ENCODE measurements at places on chromosomes 3 and 15.

GRCh38 chr15:60585743-60586708, 107.1 kb upstream of the ICE2 start:
- no peak for DNase-seq

- DNase-seq, result no peak
Observed at GRCh38 chr3:57046101-57046765, 14.2 kb upstream of the SPATA12 start.

DNA sequence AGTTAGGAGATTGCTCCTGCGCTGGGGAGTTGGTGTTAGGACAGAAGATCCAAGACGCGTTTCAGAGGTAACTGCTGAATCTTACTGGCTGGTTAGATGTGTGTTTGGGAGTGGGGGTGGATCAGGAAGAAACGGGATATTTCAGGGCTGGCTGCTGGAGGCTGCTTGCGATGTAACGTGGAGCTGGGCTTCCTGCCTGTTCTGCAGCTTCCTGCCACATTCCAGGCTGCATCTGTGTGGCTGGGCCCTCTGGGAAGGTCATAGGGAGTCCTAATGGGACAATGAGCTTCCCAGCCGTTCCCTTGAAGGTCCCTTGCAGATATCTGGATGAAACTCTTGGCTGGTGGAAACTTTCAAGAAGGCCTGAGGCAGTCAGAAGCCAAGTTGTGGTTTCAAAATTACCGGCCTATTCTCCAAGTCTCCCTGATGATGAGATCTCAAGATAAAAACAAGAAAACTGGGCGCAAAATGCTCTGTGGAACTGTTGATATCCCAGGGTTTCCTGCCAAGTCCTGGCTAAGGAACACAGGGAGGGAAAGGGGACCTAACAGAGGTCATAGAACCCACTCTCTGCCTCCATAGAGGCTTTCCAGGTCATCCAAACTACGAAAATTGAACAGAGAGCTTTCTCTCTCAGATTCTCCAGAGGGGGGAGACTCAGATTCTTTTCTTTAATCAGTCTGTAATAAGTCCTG, 67.0 kb downstream of the NOX5 start:
- peak; percentile 74 for DNase-seq

DNA sequence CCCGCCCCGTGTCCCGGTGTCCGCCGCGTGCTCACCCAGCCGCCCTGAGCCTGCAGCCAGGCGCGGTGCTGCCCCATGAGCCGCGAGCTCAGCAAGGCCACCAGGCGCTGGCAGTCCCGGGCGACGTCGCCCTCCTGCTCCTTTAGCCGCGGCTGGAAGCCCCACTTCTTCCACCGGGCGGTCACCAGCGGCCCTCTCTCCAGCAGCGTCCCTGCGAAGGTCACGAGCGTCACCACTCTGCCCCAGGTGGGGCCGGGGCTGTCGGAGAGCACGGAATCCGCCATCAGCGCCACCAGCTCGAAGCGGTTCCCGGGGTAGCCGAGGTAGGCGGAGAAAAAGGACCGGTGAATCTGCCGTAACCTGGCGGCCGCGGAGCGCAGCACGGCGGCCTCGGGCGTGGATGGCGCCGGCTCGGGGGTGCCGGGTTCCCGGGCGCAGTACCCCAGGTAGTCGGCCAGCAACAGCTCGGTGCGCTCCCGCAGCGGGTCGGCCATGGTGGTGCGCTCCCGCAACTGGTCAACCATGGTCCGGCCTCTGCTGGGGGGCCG, 298 bp downstream of the BCL2L10 start:
- DNase-seq, result no peak

- no peak for DNase-seq
Observed at GRCh38 chr15:62209322-62209721, 44.2 kb upstream of the C2CD4B start.

GRCh38 chr3:35857004-35857403, 217.7 kb downstream of the ARPP21 start:
- no peak for DNase-seq

DNA sequence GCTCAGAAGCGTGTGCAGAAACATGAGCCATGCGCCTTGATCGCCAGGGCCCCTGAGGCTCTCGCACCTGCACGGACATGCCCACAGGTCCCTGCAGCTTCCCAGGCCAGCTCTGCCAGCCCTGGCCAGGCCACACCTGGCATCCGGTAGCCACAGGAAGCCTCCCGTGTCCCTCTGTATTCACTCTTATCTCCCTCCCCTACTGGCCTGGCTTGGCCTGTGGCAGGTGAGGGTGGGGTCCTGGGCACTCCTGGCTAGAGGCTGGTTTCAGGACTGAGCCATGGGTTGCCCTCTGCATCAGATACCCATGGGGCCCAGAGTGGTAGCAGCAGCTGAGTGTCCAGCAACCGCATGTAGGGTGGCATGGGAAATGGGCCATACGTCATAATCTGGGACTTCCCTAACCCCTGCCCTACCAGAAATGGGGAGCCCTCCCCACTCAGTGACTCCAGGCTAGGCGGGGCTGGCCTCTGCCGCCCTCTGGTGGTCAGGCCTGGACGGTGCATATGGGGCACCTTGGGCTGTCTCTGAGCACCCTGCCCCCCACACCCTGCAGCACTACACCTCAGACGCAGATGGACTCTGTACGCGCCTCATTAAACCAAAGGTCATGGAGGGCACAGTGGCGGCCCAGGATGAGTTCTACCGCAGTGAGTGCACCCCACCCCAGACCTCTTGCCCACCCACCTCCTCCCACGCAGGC, 12.6 kb upstream of the LMAN1L start:
- DNase-seq, result peak; percentile 82

- no peak for DNase-seq
Observed at GRCh38 chr15:45156744-45157455, 27.1 kb downstream of the DUOX1 start.

GRCh38 chr15:42373274-42373673, 14.0 kb downstream of the CAPN3 start:
- peak; percentile 57 for DNase-seq

- DNase-seq, result no peak
Observed at GRCh38 chr15:48939648-48940047, 24.1 kb downstream of the SHC4 start.

GRCh38 chr15:85318732-85319076, 61.7 kb upstream of the AKAP13 start:
- DNase-seq, result no peak

GRCh38 chr3:39262846-39263245, 17.0 kb downstream of the CX3CR1 start:
- DNase-seq, result no peak

- no peak for DNase-seq
Observed at GRCh38 chr15:74194572-74195559, 7.7 kb downstream of the STRA6 start.

- no peak for DNase-seq
Observed at GRCh38 chr3:117995842-117996437, 1038.7 kb downstream of the IGSF11 start.

GRCh38 chr3:105495021-105495420, 128.3 kb downstream of the ALCAM start:
- no peak for DNase-seq
